ENCODE measurements at places on chromosomes 13 and 19.

DNA sequence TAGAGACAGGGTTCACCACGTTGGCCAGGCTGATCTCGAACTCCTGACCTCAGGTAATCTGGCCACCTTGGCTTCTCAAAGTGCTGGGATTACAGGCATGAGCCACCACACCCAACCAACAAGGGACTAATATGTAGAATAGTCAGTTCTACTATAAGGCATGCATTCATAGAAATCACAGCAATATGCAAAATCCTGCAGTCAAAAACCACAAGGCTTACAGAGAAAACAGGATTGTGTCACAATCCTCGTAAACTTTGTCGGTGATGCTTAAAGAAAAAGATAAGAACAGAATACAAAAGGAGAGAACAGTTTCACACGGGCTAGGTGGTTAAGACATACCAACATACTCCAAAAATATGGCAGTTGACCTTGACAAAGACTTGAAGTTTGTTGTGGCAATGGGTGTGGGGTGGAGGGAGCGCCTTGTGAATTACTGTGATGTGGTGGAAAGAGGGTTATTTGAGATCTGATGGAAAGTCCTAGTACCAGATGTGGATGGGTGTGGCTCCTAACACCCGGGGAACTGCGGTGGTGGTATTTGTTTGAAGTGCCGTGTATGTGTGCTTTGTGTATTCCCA, 12.4 kb downstream of the NOSIP start:
- no peak for DNase-seq

GRCh38 chr19:6481541-6482342, at the start of gene DENND1C:
TSS of gene DENND1C (minus strand) at chr19:6481787. CDS start at chr19:6481695, 92 bp downstream.
- DNase-seq, result no peak

GRCh38 chr13:76885203-76886004, 801 bp downstream of the KCTD12 start:
- peak; percentile 24 for DNase-seq

- DNase-seq, result no peak
Measured at GRCh38 chr13:31442571-31442970, 242.8 kb downstream of the B3GLCT start.

GRCh38 chr13:102658660-102659059, 36.2 kb downstream of the METTL21C start:
- no peak for DNase-seq

GRCh38 chr13:99288089-99288488, 19.1 kb downstream of the GPR183 start:
- DNase-seq, result no peak

- no peak for DNase-seq
Measured at GRCh38 chr19:15669891-15670290, 3.0 kb upstream of the CYP4F12 start.

GRCh38 chr13:109569958-109570711, 216.2 kb downstream of the IRS2 start:
- no peak for DNase-seq

DNA sequence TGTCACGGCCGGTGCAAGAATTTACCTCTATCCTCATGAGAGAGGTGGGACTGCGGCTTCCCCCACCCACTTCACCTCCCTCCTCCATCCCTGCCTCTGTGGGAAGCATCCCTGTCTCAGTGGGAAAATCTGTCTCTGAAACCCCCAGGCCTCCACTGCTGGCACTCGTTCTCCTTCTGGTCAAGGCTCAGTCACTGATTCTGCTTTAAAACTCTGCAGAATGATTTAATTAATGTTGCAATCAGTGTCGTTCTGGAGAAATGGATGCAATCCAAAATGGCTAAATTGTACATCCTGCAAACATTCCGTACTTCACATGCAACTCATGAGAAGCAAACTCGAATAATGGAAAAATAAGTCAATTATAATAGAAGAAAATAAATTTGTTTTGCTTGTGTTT, 5.6 kb downstream of the RASL11A start:
- DNase-seq, result no peak

- peak; percentile 29 for DNase-seq
Measured at GRCh38 chr19:1471515-1472160, 7.4 kb downstream of the C19orf25 start.

- peak; percentile 43 for DNase-seq
Measured at GRCh38 chr13:50244713-50245574, 229.7 kb downstream of the KCNRG start.

GRCh38 chr13:66532845-66533244, 697.3 kb downstream of the PCDH9 start:
- DNase-seq, result no peak

GRCh38 chr13:36160297-36160696, 29.1 kb upstream of the DCLK1 start:
- no peak for DNase-seq

DNA sequence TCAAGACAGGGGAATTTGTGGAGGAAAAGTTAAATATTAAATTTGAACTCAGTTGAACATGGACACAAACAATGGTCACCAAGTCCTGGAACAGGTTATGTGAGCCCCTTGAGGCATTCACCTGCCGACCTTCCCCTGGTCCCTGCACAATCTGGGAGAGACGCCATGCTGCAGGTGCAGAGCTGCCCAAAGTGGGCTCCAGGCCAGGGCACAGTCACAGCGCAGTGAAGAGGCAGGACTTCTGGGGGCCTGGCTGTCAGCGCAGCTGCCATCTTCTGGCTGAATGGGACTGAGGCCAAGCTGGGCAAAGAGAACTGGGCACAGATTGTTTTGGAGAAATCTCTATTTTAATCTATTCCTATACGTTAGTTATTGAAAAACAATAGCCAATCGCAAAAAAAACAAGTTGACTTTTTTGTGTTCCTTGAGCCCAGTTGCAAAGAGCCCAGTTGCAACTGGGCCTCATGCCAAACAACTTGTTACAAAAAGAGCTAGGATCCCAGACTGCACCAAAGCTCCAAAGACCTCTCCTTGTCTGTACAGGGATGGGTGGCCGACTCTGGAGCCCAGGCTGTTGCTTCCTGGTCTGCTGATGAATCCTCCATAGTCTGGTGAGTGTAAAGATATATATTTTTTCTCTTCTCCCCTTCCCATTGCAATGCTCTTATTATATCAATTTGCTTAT, 1.2 kb upstream of the ZNF626 start:
- no peak for DNase-seq

DNA sequence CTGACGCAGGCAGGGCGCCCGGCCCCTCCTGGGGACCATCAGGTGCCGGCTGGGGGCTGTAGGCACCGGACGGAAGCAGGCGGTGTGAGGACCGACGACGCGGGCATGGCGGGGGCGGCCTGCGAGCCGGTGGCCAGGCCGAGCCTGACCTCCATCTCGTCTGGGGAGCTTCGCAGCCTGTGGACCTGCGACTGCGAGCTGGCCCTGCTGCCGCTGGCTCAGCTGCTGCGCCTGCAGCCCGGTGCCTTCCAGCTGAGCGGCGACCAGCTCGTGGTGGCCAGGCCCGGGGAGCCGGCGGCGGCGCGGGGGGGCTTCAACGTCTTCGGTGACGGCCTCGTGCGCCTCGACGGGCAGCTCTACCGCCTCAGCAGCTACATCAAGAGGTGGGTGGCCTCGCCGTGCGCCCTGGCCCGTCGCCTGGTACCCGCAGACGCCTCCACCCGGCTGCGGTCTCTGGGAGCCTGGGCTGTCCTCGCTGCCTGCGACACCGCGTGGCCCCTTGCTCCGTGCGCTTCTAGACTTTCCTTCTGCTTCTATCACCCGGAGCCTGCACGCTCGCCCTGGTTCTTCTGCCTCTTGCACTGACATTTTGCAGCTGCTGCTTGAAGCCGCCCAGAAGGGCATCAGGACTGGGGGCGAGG, 460 bp downstream of the MEDAG start:
- DNase-seq, result no peak

DNA sequence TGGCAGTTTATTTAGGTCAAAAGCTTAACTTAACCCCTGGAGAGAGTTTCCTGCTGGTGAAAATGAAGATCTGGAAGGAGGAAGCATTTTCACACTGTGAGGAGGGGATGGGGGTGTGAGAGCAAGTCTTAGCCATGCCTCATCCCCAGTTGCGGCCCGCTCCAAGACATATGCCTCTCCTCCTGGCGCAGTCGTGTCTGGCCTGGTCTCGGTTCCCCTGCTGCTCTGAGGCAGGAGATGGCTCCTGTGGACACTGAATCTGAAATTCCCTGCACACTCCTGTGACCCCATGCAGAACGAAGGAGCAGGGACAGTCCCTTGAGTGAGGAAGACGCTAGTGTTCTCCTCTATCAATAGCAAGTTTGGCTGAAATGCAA, 360 bp upstream of the ZNF69 start:
- DNase-seq, result no peak

DNA sequence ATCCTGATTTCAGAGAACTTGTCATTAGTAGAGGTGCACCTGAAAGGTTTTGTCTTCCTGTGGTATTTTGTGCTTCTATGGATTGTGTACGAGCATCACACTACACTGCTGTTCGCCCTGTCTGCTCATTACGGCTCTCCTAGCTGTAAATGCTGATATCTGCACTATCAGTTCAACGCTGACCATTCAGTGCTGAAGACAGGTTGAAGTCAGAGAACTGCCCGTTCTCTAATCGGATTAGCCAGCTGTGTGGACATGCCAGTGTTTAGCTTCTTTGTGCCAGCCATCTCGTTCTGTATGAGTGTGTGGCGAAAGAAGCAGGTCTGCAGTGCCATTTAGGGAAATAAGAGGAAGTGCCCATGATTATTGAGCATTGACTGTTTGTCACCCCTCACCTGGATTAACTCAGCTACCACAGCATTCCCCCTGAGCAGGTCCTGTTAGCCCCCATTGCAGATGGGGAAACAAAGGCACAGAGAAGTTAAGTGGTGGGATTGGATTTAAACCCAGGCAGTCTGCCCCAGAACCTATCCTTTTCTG, 21.6 kb upstream of the C1QTNF9 start:
- no peak for DNase-seq

GRCh38 chr13:73355134-73355533, 296.3 kb downstream of the KLF5 start:
- DNase-seq, result no peak

DNA sequence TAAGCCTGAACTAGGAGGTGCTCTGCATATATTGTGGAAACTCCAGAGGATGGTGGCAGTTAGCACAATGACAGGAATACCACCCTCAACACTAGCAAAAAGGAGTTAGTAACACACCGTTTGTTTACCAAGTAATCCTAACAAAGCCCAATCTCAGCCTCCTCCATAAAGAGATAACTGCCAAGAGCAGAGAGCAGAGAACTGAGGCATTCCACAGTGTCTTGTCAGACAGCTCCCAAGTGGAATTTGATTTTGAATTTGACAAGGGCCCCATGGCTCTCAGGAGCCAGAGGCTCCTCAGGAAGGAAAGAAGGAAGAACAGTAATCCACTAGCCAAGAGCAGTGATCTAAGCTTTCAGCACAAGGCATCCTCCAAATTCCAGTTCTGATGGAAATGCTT, 298.6 kb downstream of the DCLK1 start:
- no peak for DNase-seq

- DNase-seq, result no peak
Measured at GRCh38 chr13:93377196-93377595, 150.6 kb downstream of the GPC6 start.

DNA sequence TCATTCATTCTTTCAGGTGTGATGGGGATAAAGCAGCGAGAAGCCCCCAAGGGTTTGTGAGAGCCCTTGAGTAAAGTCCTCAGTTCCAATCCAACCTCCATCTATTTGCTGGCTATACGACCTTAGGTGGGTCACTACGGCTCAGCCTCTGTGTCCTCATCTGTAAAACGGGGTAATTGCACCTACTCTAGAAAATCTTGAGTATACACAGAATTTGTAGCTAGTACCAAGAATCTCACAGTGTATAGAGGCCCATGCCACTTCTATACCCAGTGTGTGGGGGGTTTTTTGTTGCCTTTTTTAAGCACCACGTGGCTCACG, 406 bp upstream of the DNMT1 start:
- no peak for DNase-seq

DNA sequence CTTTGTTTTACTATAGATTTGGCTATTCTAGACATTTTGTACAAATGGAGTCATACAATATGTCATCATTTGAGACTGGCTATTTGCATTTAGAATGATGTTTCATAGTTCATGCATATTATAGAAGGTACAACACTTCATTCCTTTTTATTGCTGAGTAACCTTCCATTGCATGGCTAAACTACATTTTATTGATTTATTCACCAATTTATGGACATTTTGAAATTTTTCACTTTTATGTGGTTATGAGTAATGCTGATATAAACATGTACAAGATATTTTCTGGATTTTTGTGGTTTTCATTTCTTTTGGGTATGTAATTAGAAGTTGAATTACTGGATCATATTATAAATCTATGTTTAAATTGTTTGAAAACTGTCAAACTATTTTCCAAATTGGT, 710.3 kb upstream of the SLITRK5 start:
- DNase-seq, result no peak

- DNase-seq, result peak; percentile 76
Measured at GRCh38 chr19:1266129-1266915, 2.8 kb upstream of the CIRBP start.

DNA sequence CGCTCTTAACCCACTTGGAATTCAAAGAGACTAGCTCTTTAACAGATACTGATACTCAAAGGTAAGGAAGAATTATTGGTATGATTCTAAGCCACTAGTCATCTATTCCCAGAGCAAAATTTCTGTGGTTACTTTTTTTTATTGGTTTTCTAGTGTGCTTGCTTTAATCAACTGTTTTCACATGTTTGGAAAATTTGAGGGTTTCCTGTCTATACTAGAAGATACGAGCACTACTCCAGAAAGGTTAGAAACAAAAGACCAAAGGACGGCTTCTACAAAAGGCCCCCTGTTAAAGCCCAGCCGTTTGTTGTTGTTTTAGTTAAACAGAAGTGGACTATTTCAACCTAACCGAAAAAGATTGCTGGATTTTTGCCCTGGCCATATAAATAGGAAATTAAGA, 18.5 kb upstream of the LPAR6 start:
- no peak for DNase-seq

DNA sequence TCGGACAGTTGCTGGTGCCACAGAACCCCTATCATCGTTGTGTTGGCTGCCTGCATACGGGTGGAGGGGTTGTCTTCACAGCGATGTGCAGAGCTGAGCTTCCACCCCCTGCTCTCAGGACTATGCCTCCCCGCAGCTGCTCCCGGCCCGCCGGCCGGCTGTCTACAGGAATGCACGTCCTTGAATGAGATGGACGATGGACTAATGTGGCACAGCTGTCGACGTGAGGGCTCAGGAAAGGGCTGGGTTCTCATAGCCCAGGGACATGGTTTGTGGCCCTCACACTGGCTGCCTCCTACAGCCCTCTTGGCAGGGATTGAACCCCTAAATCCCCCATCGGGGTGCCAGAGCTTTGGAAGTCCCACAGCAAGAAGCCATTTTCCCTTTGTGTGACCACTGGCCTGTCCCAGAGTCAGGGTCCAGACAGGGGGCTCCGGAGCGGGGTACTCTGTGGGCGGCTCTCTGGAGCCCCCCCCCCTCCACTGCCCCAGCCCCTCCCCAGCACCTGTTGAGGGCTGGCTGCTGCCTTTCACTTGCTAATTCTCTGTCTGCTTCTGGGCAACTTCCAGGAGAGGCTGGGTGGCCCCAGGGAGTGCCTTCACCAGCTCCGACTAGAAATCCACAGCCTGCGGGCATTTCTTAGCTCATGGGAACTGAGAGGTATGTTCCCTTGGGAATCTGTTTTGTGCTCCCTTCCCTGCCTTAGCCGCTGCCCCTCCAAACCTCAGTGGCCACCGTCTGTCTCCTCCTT, 40.2 kb downstream of the TSSK6 start:
- DNase-seq, result no peak

GRCh38 chr13:68369739-68370138, 1139.6 kb upstream of the PCDH9 start:
- no peak for DNase-seq
